ENCODE measurements at places on chromosomes 12 and 14.
A peak's percentile ranks its signal among the peaks of the same experiment; 100 is the strongest.

GRCh38 chr12:47740606-47741339, 15.5 kb upstream of the ENDOU start:
- no peak for ATAC-seq

GRCh38 chr12:111401167-111401605, 4.5 kb upstream of the SH2B3 start:
- ATAC-seq: no peak

DNA sequence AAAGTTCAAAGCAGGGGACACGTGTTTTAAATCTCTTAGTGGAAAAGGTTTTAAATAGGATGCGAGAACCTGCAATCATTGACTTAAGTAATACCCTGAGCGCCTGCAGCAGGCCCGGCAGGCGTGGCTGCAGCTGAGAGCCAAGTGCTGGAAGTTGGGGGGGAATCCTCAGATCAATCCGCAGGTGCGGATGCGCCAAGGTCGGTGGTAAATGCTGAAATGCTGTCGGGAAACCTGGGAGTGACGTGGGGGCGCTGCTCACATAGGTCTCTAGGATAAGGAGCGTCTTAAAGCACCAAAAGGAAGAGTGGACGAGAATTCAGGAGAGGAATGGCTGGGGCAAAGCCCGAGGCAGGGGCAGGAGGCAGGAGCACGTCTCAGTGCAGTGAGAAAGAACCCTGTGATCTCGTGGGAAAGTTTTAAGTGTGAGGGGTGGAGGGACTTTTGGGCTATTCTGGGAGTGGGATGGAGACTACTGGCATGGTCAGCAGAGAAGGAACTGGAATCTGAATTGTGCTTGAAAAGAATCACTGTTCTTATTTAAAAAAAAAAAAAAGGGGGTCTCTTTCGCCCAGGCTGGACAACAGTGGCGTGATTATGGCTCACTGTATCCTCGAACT, 883 bp upstream of the CDCA4 start:
- no peak for ATAC-seq

DNA sequence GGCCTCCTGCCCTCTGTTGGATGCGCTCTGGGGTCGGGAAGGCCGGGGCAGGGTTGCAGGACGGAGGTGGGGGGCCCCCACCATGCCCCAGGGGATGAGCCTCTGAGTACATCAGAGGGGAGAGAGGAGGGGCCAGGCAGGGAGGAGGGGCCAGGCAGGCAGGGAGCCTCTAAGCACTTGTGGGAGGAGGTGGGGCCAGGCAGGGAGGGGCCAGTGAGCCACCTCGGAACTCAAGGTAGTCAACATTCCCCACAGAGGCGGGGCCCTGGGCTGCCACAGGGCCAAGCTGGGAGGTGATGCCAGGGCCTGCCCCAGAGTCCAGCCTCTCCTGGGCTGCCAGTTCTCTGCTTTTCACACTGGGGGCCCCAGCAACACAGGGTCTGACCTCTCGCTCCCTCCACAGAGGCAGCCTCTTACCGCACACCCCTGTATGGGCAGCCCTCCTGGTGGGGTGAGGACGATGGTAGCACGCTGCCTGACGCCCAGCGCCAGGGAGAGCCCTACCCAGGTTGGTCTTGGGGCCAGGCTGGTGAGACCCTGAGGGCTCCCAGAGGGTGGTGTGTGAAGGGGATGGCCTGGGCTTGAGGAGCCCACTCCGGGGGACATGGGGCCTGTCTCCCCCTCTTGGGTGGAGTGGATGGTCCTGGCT, 17.4 kb downstream of the CEP170B start:
- peak; percentile 35 for ATAC-seq

GRCh38 chr12:10750385-10750727, 27.2 kb upstream of the YBX3 start:
- no peak for ATAC-seq
